ENCODE measurements at places on chromosomes 16 and 17.

GRCh38 chr17:46771561-46772474, 46.7 kb downstream of the WNT3 start:
- no peak for DNase-seq

DNA sequence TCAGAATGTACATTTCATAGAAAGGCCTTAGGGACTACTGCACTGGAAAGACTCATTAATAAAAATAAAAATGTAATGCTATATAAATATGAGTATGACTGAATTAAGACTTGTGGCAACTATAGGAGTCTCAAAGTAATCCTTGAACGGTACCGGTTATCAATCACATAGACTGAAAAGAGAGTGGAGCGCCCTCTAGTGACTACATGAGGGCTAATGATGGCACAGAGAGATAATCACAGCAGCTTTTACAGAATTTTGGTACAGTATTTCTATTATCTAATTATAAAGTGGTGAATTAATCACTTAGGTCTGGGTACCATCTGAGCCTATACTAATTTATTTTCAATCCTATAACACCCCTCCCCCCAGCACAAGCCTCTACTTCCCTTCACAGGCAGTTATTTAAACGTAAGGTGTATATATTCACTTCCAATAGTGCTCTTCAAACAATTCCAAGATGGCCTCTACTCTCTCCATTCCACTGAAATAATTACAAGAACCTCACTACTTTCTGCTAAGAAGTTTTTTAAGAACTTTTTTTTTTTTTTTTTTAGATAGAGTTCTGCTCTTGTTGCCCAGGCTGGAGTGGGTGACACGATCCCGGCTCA, 40.7 kb upstream of the ANKFY1 start:
- peak; percentile 64 for DNase-seq

GRCh38 chr16:8675183-8676159, 1.1 kb downstream of the ABAT start:
- peak; percentile 71 for DNase-seq

DNA sequence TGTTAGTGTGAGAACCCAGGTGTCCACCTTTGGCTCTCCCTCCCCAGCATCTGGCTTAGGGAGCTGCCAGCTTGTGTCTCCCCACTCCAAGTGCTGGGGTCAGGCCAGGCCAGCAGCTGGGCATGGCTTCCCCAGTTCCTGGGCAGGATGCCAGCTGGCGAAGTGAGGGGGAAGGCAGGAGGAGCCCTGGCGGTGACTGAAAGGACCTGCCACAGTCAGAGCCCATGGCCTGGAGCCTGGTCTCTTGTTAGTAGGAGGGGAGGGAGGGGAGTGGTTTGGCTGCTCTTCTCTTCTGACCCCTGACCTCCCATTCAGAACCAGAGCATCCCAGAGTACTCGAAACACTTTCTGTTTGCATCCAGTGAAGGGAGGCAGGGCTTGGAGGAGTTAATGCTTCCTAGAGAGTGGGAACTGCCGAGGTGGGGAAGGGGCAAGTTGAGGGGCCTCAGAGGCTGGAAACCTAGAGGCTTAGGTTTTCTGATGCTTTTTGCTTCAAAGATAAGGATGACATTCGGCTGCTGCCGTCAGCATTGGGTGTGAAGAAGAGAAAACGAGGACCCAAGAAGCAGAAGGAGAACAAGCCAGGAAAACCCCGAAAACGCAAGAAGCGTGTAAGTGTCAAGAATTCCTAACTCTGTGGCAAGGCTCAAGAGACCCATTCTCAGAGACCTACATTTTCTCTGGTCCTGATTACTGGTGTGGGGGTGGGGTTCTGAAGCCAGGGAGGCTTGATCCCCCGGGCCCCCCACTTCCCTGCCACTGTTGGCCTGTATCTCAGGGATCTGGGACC, 772 bp downstream of the CHD3 start:
- DNase-seq: peak; percentile 64

GRCh38 chr17:69908626-69909368, 166.2 kb upstream of the KCNJ16 start:
- DNase-seq: no peak

DNA sequence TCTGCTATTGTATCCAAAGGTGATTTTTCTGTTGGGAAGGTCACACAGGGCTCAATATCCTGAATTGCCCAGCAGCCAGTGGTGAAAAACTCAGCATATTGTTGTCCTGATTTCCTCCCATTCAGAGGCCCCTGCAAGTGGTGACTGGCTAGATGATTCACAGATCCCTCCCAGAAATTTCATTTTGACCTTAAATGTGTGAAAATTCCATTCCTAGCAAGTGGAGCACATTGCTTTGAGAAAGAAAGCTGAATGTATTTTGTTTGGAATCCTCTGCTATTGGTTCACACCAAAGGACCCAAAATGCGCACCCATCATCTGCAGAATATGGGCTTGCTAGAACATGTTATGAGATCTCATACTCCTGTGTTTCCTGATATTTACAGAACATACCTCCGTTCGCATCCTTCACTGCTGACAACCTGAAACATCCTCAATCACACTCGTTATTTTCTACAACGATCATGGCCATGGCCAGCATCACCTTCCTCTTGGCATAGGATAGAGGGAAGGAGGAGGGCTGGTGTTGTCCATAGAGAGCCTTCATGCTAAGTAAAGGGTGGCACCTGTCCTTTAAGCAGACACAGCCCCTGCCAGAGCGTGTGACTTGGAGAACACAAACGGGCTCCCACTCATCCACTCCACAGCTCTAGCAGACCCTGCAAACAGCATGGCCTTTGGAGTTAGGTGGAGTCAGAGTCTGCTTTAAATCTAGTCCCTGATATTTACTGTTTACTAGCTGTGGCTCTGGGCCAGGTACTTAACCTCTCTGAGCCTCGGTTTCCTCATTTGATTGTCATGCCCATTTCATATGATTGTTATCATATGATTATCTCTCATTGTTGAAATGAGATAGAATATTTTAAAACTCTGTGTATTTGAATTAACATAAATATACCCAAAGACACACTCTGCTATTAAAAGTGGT, 30.4 kb upstream of the NFAT5 start:
- no peak for DNase-seq

- DNase-seq: no peak
Measured at GRCh38 chr16:75943705-75944514, 217.6 kb upstream of the CPHXL start.

DNA sequence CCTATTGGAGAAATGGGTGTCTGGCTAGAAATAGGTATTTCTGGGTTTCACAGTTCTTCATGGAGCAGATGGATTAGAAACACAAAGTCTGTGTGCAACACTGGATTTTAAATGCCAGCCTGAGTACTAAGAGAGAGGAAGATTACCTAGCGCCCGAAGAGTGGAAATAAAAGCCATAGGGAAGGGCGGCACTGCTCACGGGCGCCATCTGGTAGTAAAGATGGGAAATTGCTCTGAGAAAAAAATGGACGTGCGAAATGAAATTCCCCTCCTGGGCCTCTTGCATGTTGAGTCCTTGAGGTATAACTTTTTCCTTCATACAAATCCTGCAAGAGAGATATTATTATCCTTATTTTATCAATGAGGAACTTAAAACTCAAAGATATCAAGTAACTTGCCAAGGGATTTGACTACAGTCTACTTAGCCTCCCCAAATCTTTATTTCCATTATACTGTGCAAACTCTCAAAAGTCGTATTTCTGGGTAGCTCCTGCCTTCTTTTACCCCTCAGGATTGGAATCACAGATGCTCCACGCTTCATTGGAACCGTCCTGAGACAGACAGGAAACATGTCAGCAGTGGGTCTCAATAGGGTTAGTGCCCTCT, 72.8 kb downstream of the MMD start:
- DNase-seq: peak; percentile 44

DNA sequence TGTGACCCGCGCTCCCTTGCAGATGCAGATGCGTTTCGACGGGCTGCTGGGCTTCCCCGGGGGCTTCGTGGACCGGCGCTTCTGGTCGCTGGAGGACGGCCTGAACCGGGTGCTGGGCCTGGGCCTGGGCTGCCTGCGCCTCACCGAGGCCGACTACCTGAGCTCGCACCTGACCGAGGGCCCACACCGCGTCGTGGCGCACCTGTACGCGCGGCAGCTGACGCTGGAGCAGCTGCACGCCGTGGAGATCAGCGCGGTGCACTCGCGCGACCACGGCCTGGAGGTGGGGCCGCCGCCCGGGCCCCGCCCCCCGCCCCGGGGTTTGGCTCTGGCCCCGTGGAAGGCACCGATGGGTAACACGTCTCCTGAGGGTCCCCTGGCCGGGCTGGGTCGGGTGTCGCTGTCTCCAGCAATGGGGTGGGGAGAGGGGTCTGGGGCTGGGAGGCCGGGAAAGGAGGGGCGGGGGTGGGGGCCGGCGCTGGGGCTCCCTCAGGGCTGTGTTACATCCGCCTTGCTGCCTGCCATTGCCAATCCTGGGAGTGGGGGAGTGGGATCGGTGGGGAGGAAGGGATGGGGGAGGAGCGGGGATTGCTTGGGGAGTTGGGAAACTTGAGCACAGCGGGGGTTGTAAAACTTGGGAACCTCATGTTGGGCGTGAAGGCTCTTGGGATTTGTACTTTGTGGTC, 737 bp downstream of the NUDT16L1 start:
- peak; percentile 38 for DNase-seq

GRCh38 chr17:66275651-66276050, 26.8 kb upstream of the PRKCA start:
- peak; percentile 56 for DNase-seq

GRCh38 chr17:15657868-15658267, 26.2 kb downstream of the TRIM16 start:
- DNase-seq: no peak

DNA sequence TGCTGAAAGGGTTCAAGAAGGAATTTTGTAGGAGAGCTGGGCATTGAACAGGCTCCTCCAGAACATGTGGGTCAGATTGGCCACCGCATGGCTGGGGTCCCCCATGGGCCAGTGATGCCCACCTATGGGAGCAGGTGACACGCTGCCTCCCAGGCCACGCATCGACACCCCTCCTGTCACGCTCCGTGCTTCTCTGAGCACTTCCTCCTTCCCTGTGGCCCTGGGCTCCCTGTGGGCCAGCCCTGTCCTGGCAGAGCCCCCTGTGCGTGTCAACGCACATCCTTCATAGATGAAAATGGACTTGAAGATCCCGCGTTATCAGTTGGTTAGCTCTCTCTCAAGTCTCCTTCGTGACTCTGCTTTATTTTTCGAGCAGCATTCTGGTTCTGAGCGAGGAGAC, 160.3 kb downstream of the RPTOR start:
- DNase-seq: no peak

- DNase-seq: no peak
Measured at GRCh38 chr16:50594308-50595260, 46.4 kb downstream of the NKD1 start.

- peak; percentile 97 for DNase-seq
Measured at GRCh38 chr17:82297280-82297713, 20.1 kb downstream of the CD7 start.

DNA sequence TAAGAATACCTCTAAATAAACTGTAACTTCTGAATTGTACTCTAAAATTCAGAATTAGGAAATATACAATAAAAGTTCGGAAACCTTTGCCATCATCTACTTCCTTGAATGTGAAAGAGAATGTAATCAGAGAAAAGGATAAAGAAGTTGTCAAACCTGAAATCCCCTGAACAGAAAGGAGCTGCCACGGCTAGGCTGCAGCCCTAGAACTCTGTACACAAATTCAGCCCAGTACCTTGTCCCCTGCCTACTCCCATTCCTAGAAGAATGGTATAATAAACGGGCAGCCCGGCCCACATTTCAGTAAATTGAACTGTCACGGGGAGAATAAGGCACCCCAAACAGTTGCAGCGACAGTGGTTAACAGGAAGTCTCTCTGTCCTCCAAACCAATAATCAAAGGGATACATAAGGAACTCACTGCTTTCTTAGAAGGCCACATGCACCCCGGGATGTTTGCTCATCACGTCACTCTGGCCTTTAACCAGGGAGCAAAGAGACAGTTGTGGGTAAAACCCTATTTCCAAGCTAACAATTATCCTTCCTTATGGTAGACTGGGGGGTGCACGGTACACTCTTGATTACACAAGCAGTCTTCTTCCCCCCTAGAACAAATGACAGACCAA, 24.3 kb upstream of the RFFL start:
- no peak for DNase-seq

GRCh38 chr17:43574896-43575525, 28.9 kb upstream of the ETV4 start:
- DNase-seq: no peak

DNA sequence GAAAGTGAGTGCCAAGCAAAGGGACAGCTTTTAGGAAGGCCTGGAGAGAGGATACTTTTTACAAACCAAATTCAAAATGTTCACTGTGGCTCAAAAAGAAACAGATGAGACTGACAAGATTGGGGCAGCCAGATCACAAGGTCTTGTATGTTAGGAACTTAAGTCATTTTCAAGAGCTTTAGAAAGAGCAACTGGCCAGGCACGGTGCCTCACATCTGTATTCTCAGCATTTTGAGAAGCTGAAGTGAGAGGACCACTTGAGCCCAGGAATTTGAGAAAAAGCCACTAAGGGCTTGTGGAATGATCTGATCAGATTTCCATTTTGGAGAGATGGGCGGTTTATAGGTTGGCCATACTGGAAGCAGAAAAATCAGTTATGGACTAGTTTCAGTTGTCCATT, 17.2 kb downstream of the SPAG9 start:
- DNase-seq: no peak

DNA sequence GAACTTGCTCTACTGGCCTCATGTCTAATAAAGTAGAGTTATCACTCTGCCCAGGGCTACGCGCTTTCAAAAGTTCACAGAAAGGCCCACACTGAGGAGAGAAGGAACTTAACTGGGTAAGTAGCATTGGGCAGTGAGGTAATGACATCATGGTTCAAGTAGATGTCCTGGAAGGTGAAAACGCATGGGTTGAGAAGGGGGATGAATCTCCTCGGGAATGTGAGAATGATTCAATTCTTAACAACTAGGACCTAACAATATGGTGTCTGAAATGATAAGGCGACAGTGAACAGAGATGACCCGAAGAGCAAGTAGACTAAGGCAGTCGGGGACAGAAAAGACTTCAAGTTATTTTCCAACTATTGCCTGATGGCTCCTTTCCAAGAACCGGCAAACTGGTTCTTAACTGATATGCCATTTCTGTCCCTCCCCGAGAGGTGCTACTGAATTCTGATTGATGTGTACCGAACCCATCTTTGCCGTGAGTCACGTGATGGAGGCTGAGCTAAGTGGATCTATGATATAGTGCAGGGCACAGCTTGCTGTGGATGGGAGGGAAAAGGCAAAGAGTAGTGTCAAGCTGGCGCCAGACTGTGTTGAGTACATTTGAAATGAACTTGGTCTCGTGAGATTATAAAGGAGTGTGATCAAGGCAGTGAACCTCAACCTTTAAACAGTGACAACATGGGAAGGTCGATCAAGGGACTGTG, 44.1 kb downstream of the MARCHF10 start:
- DNase-seq: no peak

GRCh38 chr16:30151091-30151490, 28.1 kb upstream of the MAPK3 start:
- no peak for DNase-seq

- no peak for DNase-seq
Measured at GRCh38 chr17:73792994-73793393, 148.7 kb upstream of the SDK2 start.

- no peak for DNase-seq
Measured at GRCh38 chr16:51710905-51711563, 560.0 kb upstream of the SALL1 start.

DNA sequence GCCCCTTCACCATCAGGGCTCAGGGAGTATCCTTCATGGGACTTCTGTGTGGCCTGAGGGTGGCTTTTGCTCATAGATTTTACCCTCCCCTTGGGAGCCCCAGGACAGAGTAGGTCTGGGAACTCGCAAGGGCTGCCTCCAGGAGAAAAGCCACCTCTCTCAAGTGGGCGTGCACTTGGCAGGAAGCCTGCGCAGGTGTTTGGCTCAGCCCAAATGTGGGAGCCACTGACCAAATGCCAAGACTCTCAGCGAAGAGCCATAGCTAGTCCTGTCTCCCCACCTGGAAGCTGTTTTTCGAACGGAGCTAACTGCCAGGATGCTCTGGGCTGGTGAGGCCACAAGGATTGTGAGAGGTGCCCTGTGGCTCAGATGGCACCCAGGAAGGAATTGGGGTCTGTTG, 2.0 kb upstream of the HSD17B2 start:
- no peak for DNase-seq

Data from activated naive CD4-positive, alpha-beta T cell treated with anti-CD3 and anti-CD28 coated beads, Interleukin-2, amount 50 U/mL, for 72 hours (primary cell).